Right atrium auricular region (tissue), 2 donors: ENCODE measurements at places on chromosomes 3 and 15. TPM values are rescaled to one million over a fixed set of nuclear protein-coding genes. Genes with fewer than 3 reads are reported as not detected.

ARRDC4 gene
- total RNA-seq: 34.9 TPM

SNX22 gene
- 11.9 TPM for total RNA-seq

DNA sequence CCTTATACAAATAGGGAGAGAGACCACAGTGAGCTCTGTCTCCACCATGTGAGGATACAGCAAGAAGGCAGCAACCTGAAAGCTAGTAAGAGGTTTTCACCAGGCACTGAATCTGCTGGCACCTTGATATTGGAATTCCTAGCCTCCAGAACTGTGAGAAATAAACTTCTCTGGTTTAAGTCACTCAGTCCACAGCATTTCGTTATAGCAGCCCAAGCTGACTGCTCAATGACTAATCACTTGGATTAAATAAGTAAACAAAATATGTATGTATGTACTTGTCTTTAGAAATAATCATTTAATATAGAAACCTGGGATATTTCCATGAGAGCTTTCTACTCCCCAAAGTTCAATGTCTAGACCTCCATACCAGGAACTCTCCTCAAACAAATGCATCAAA, 162.0 kb downstream of the IMPG2 start:
- H3K27ac ChIP-seq: no peak overlapping the region
- no peaks in the 10 kb centered on the region for H3K27me3 ChIP-seq
- H3K4me3 ChIP-seq: no peak overlapping the region

STAB1 gene
- 46.5 TPM for total RNA-seq

ZNF621 gene
- 7.0 TPM for total RNA-seq

NGRN gene
- total RNA-seq: 110 TPM

DNA sequence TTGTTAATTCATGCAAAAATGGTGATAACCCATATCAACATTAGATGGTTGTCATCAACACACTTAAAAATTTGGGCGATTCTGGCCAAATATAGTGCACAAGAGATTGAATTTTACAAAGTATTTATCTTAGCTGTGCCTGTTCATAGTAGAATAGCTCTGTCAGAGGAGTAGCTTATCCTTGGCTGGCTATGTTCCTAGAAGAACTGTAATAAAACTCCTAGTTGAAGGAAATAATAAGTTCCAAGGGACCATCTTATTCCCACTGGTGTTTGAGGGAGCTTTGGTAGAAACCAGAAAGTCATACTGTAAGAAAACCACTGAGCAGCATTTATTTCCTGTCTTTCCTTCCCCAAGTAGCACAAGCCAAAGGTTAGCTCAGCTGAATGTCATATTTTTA, 201.8 kb downstream of the GRM7 start:
- H3K4me3 ChIP-seq: no peak overlapping the region
- H3K27me3 ChIP-seq: no peaks in the 10 kb centered on the region
- no peak for DNase-seq
- no peak overlapping the region for H3K27ac ChIP-seq

CEP63 gene
- total RNA-seq: 27.8 TPM

FAH gene
- 14.4 TPM for total RNA-seq

GRCh38 chr3:14410503-14411165, 8.2 kb downstream of the SLC6A6 start:
- H3K27ac ChIP-seq: peak overlapping the region; percentile 63
- no peak overlapping the region for H3K4me3 ChIP-seq
- no peaks in the 10 kb centered on the region for H3K36me3 ChIP-seq
- peaks cover 45% of the 10 kb centered on the region for H3K4me1 ChIP-seq

DNA sequence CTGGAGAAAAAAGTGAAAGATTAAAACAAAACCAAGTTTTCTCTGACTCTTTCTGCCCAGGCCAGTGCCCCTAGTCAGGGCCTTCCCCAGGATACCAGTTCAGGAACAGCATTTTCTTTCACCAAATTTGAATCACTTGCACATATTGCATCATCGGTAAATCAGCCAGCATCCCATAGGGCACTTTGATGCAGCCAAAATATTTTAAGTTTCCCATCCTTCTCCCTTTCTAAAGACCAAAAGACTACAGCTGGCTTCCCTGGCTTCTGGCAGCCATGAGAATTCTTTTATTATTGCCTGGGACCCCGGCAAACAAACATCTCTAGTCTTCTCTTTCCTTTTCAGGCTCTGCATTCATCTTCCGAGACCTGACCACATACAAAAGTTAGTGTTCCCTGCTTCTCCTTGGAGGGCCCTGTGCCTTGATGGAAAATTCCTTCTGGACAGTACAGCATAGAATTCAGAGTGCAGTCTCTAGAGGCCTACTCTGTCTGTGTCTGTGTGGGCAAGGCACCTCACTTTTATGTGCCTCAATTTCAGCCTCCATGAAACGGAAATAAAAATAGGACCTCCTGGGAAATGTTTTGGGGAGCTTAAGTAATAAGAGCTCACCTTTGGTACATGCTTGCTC, 348.0 kb downstream of the VPS13C start:
- no peaks in the 10 kb centered on the region for H3K27me3 ChIP-seq
- H3K4me1 ChIP-seq: no peaks in the 10 kb centered on the region
- H3K27ac ChIP-seq: peak overlapping the region; percentile 18
- H3K4me3 ChIP-seq: no peak overlapping the region

DNA sequence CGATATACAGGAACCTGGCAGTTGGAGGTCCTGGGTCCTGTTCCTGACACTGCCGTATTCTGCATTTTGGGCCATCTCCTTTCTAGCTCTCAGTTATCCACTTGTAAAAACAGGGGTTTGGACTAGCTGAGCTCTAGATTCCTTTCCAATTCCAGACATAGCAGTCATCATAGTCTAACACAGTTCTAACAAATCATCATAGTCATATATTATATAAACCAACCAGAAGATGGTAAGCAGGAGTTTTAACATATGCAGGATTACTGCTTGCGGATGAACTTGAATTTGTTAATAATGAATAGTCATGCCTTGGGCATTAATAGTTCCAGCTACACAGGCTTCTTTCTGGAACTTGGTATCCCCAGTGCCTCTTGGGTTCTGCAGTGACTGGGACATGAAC, 26.6 kb downstream of the MASP1 start:
- no peaks in the 10 kb centered on the region for H3K27me3 ChIP-seq
- H3K27ac ChIP-seq: peak overlapping the region; percentile 74
- H3K36me3 ChIP-seq: no peaks in the 10 kb centered on the region

- H3K4me3 ChIP-seq: no peak overlapping the region
- no peak overlapping the region for H3K27ac ChIP-seq
- peaks cover 8% of the 10 kb centered on the region for H3K27me3 ChIP-seq
- H3K36me3 ChIP-seq: no peaks in the 10 kb centered on the region
- no peak for DNase-seq
Measured at GRCh38 chr3:196634829-196635228, 4.7 kb upstream of the NRROS start.

CDHR4 gene
- total RNA-seq: not detected

GRCh38 chr3:137296116-137296515, 338.3 kb downstream of the IL20RB start:
- no peaks in the 10 kb centered on the region for H3K27me3 ChIP-seq
- no peaks in the 10 kb centered on the region for H3K36me3 ChIP-seq
- no peaks in the 10 kb centered on the region for H3K4me1 ChIP-seq
- DNase-seq: no peak
- no peak overlapping the region for H3K4me3 ChIP-seq
- no peak overlapping the region for H3K27ac ChIP-seq

DNA sequence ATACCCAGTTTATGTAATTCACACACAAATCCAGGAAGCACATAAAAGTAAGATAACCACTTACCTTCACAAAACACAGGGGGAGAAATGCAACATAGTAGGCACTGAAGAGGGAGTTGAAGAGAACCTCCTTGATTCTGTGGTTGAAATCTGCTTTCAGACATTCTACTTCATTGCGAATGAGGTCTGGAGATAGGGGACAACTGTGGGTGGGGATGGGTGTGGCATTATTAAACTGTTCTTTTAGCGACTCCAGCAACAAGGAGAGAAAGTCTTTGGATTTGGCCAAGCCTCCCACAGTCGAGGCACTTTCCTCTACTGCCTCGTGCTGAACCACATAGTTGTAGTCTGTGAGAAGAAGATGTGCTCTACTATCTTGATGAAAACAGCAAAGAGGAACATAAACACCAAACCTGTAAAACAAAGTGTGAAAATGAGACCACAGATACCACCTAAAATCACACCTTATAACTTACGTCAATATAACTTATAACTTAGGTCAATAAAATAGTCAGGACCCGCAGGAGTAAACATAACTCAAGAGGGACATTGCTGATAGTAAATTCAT, 25.6 kb downstream of the TMEM39A start:
- H3K4me1 ChIP-seq: no peaks in the 10 kb centered on the region
- no peak overlapping the region for H3K27ac ChIP-seq
- H3K36me3 ChIP-seq: peaks cover 74% of the 10 kb centered on the region
- H3K27me3 ChIP-seq: no peaks in the 10 kb centered on the region
- H3K4me3 ChIP-seq: no peak overlapping the region
- DNase-seq: no peak

DNA sequence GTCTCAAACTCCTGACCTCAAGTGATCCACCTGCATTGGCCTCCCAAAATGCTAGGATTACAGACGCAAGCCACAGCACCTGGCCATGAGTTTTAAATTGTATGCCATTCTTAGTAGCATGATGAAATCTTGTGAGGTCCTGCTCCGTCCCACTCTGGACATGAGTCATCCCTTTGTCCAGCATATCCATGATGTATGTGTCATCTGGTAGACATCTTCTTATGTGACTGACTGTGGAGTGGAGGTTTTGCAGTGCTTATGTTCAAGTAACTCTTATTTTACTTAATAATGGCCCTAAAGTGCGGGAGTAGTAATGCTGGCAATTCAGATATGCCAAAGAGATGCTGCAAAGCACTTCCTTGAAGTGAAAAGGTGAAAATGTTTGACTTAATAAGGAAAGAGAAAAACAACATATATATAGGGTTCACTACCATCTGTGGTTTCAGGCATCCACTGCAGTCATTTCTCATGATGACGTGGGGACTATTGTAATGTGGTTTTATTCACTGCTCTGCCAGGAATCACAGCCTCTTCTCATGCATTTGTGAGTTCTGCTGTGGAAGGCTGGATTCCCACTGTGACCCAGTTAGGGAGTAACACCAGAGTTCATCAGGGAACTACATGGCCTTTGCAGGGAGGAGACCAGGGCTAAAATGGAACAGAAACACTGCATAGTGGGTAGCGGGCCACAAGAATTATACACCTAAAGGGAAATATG, 204.6 kb upstream of the STRIT1 start:
- no peak for DNase-seq
- H3K4me1 ChIP-seq: no peaks in the 10 kb centered on the region
- no peak overlapping the region for H3K4me3 ChIP-seq
- H3K27me3 ChIP-seq: no peaks in the 10 kb centered on the region
- no peak overlapping the region for H3K27ac ChIP-seq
- H3K36me3 ChIP-seq: no peaks in the 10 kb centered on the region

DNA sequence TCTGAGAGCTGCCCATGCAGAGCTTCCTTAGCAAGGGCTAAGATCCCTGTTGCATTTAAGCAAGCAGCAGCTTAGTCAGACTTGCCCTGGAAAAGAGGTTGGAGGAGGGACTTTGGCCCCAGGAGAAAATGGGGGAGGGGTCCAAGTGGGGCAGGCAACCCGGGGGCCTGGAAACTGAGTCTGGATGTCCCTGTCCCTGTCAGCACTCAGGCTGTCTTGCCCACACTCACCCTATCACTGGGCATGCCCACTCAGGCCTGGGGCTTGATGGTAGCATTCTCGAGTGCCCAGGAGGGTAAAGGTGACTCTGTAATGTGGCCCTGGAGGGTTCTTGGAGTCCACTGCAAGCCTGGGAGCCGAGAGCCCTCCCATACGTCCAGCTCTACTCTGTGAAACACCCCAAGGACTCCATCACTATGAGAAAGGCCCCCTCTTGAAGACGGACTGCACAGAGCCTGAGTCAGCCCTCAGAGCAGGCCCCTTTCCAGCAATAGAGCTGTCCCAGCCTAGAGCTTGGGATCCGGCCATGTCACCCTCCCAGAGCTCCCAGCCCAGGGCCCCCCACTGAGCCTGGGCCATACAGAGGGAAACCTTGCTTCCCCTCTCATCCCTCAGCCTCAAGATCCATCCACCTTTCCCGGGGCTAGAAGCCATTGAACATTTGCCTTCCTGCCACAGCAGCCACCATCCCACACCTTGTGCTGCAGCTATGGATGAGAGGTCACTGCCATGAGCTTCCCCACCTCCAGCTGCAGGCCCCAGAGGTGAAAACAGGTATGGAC, 13.4 kb downstream of the MYL3 start:
- H3K4me1 ChIP-seq: no peaks in the 10 kb centered on the region
- no peak overlapping the region for H3K4me3 ChIP-seq
- H3K36me3 ChIP-seq: no peaks in the 10 kb centered on the region
- no peak overlapping the region for H3K27ac ChIP-seq
- H3K27me3 ChIP-seq: no peaks in the 10 kb centered on the region

DNA sequence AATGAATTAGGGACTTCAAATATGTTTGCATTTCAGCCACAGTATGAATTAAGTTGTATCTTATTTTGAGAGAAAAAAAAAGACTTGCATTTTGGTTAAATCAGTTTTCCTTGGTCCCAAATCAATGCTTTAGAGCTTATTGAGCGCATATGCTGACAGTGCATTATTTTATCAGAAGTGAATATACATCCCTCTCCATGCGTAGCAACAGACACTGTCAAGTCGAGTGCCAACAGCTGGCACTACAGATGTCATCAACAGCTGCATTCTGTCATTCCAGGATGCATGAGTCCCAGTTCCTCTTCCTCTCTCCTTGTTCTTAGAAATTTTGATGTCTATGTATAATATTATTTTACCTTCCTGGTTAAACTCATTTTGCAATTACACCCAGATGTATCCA, 156.1 kb upstream of the FOXB1 start:
- no peaks in the 10 kb centered on the region for H3K36me3 ChIP-seq
- H3K4me1 ChIP-seq: no peaks in the 10 kb centered on the region
- DNase-seq: no peak
- no peak overlapping the region for H3K4me3 ChIP-seq

CPNE9 gene
- total RNA-seq: not detected

TGM4 gene
- not detected for total RNA-seq

- peak; percentile 99 for DNase-seq
- peak within 1 kb of the TSS; percentile 88 for H3K4me3 ChIP-seq
- H3K36me3 ChIP-seq: no peaks in the 10 kb centered on the region
Measured at GRCh38 chr3:195442573-195443390, at the start of gene ACAP2. Gene ACAP2, minus strand, starts transcription at chr3:195443020. Its CDS starts 173 bp downstream, at chr3:195442847.

DLEC1 gene
- total RNA-seq: 0.35 TPM

OXSM gene
- 17.2 TPM for total RNA-seq

DISP2 gene
- total RNA-seq: 0.11 TPM

MAP1A gene
- total RNA-seq: 39.3 TPM

STRIT1 gene
- total RNA-seq: not detected

DNA sequence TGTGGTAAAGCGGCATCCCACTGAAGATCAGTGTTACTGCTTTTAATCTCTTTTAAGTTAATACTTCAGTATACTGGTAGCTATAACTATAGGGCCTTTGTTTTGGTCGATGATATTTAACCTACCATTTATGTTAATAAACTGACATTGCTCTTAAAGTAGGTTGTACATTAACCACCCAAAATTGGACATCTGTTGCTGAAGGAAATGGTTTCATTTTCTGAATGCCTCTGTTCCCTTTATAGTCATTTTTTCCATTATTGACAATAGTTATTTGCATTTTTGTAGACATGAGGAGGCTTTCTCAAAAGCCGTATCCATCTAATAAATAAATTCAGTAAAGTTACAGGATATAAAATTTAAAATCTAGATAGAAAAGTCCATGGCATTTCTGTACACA, 252.4 kb upstream of the UBE2E1 start:
- no peaks in the 10 kb centered on the region for H3K4me1 ChIP-seq
- no peaks in the 10 kb centered on the region for H3K36me3 ChIP-seq
- no peak overlapping the region for H3K4me3 ChIP-seq
- H3K27ac ChIP-seq: no peak overlapping the region
- no peaks in the 10 kb centered on the region for H3K27me3 ChIP-seq
